ENCODE measurements at places on chromosomes 6 and 20. TPM values are rescaled to one million over a fixed set of nuclear protein-coding genes. Genes with fewer than 3 reads are reported as not detected.
A peak's percentile ranks its signal among the peaks of the same experiment; 100 is the strongest.

DNA sequence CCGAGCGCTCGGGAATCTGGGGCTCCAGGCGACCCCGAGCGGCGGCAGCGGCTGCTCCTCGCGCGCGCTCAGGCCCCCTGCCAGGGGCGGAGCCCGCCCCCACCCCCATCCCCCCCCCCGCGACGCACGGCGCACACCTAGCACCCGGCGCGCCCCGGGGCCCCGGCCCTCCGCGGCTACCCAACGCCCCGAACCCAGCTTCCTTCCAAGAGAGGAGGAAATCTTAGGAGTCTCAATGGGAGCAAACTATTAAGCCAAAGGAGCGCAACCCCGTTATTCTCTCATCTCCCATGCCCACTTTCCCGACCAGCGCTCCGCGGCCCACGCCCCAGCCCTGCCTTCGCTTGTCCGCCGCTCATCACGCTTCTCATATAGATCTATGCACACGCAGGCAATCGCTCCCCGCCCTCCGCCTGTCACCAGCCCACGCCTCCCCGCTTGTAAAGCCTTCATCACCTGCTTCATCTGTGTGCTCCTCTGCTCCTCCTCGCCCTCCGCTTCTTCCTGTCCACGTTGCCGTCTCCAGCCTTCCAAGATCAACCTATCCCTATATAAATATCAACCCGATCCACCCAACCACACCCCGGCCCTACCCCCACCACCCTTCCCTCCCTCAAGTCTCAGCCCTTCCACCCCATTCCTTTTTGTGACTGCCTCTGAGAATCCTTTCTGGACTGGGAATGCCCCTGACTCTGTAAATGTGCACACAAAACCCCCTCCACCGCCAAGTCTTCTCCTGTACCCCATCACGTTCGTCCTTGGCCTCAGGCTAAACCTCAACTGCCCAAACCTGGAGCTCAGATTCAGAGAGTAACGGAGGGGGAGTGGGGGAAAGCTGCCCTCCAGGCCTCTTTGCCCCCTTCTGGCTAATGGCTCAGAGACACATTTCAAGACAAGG lies at the start of gene DLK2:
DLK2 (minus strand) TSS at position 18 of the 898 bp plus-strand sequence. CDS start 723 bp downstream, outside the sequence.
- no peaks in the 10 kb centered on the region for H3K36me3 ChIP-seq
- no peak within 1 kb of the TSS for H3K27ac ChIP-seq
- peaks cover 8% of the 10 kb centered on the region for H3K27me3 ChIP-seq
- H3K4me3 ChIP-seq: peak within 1 kb of the TSS; percentile 46

- no peaks in the 10 kb centered on the region for H3K27me3 ChIP-seq
- no peaks in the 10 kb centered on the region for H3K4me1 ChIP-seq
- no peak overlapping the region for H3K4me3 ChIP-seq
- no peaks in the 10 kb centered on the region for H3K36me3 ChIP-seq
Measured at GRCh38 chr20:39057911-39058310, 95.8 kb downstream of the DHX35 start.

Gene TEAD3
- total RNA-seq: 19.2 TPM

Gene FHL5
- total RNA-seq: 15.0 TPM

- H3K27ac ChIP-seq: no peak overlapping the region
- no peak for DNase-seq
Measured at GRCh38 chr20:51517839-51518238, 24.7 kb downstream of the NFATC2 start.

DNA sequence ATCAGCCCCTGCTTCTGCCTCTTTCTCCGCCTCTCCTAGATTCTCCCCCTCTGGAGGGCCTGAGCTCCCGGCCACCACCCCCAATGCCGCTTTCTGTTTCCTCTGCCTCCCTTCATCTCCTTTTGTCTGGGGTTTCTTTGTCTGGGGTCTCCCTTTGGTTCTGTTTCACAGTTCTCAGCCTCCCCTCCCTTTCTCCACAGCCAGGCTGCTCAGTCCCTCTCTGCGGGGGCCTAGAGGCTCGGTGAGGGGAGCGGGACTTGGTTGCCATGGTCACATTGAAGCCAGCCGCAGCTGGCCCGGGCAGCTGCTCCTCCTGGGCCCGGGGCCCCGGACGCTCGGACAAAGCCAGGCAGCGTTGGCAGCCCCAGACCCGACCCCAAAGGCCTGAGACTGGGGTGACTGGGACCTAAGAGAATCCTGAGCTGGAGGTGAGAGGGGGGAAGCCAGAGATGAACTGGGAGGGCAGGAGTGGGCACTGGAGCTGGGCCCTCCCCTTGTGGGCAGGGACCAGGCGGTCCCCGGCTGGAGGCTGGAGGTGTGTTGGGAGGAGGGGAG lies 3.5 kb upstream of the DDR1 start:
- no peak overlapping the region for H3K27ac ChIP-seq
- no peaks in the 10 kb centered on the region for H3K36me3 ChIP-seq
- H3K27me3 ChIP-seq: no peaks in the 10 kb centered on the region
- peaks cover 40% of the 10 kb centered on the region for H3K4me1 ChIP-seq
- peak; percentile 74 for DNase-seq

Gene CLVS2
- total RNA-seq: 0.20 TPM

Gene FRS3
- total RNA-seq: 11.2 TPM

Gene SULF2
- total RNA-seq: 42.4 TPM

Gene TRIM31
- not detected for total RNA-seq

- peaks cover 28% of the 10 kb centered on the region for H3K4me1 ChIP-seq
- no peak overlapping the region for H3K27ac ChIP-seq
- DNase-seq: no peak
- H3K36me3 ChIP-seq: no peaks in the 10 kb centered on the region
- H3K4me3 ChIP-seq: no peak overlapping the region
- no peaks in the 10 kb centered on the region for H3K27me3 ChIP-seq
Measured at GRCh38 chr20:10631126-10631525, 42.7 kb downstream of the JAG1 start.

Gene STX11
- 45.4 TPM for total RNA-seq

Gene HS3ST5
- not detected for total RNA-seq

DNA sequence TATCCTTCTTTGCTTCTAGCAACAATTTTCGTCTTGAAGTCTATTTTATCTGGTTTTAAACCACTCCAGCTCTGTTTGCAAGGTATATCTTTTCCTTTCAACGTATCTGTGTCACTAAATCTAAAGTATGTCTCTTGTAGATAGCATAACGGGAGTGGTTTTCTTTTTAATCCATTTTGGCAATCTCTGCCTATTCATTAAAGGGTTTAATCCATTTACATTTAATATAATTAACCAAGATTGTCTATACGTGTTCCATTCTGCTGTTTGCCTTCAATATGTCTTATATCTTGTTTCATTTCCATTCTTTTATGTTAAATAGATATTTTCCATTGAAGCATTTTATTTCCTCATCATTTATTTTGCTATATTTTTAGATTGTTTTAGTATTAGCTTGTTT lies 587.9 kb downstream of the C6orf118 start:
- H3K4me3 ChIP-seq: no peak overlapping the region
- H3K36me3 ChIP-seq: no peaks in the 10 kb centered on the region
- H3K27ac ChIP-seq: no peak overlapping the region
- no peaks in the 10 kb centered on the region for H3K27me3 ChIP-seq
- no peak for DNase-seq

DNA sequence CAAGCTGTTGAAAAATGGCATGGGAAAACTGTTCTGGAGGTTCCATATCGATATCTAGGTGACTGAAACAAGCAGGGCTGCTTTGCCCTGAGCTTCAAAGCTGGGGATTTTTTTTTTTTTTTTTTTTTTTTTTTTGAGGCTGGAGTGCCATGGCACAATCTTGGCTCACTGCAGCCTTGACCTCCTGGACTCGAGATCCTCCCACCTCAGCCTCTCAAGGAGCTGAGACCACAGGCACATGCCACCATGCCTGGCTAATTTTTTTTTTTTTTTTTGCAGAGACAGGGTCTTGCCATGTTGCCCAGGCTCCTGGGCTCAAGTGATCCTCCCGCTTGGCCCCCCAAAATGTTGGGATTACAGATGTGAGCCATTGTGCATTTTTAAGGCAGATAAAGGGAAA lies 11.0 kb downstream of the ERGIC3 start:
- H3K4me1 ChIP-seq: no peaks in the 10 kb centered on the region
- no peak for DNase-seq
- no peak overlapping the region for H3K27ac ChIP-seq
- peaks cover 8% of the 10 kb centered on the region for H3K36me3 ChIP-seq
- H3K4me3 ChIP-seq: no peak overlapping the region

Gene EGFL8
- total RNA-seq: 10.5 TPM

GRCh38 chr6:8335381-8335780 lies 100.0 kb downstream of the SLC35B3 start:
- H3K4me1 ChIP-seq: no peaks in the 10 kb centered on the region
- DNase-seq: peak; percentile 37
- H3K4me3 ChIP-seq: no peak overlapping the region
- H3K36me3 ChIP-seq: no peaks in the 10 kb centered on the region

GRCh38 chr20:39248171-39248861 lies 286.2 kb downstream of the DHX35 start:
- H3K36me3 ChIP-seq: no peaks in the 10 kb centered on the region
- no peak overlapping the region for H3K27ac ChIP-seq
- H3K27me3 ChIP-seq: no peaks in the 10 kb centered on the region
- no peak overlapping the region for H3K4me3 ChIP-seq
- no peaks in the 10 kb centered on the region for H3K4me1 ChIP-seq

DNA sequence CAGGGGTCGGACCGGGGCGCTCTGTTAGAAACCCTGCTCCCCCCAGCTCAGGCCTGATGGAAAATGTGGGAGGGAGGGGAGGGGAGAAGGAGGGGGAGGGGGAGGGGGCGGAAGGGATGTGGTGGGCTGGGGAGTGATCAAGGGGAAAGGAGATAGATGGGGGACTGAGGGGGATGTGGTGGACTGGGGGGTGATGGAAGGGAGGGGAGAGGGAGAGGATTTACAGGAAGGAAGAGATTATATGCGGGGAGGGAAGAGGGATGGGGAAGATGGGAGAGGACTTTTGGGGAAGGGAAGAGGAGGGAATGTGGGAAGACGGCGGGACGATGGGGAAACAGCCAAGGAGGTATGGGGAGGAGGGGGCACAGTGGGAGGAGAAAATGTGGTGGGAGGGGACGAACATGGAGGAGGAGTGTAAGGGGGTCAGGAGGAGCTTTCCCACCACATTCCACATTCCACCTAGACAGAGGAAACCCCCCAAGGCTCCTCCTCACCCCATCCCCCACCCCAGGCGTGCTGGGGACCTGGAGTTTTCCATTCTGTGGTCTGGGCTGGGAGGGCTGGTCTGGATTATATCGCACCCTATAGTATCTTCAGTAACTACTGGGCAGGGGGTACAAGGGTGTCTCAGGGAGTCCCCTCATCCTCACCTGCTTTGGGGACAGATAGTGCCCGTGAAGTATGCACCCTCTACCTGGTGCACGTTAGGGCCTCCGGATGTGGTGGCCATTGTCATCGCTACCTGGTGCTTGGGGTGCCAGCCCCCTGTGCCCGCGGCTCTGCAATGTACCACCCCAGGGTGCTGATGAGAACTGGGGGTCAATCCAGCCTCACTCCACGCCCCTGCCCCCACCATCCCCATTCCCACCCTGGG lies 578 bp upstream of the PTGIS start:
- H3K36me3 ChIP-seq: no peaks in the 10 kb centered on the region
- peak; percentile 67 for DNase-seq
- H3K4me3 ChIP-seq: no peak overlapping the region
- H3K27me3 ChIP-seq: no peaks in the 10 kb centered on the region

- no peak overlapping the region for H3K4me3 ChIP-seq
- no peaks in the 10 kb centered on the region for H3K4me1 ChIP-seq
- H3K27me3 ChIP-seq: no peaks in the 10 kb centered on the region
- no peak for DNase-seq
Measured at GRCh38 chr20:60904730-60905129, 347.3 kb upstream of the CDH4 start.

- H3K4me1 ChIP-seq: peaks cover 19% of the 10 kb centered on the region
- H3K27ac ChIP-seq: no peak overlapping the region
- no peaks in the 10 kb centered on the region for H3K36me3 ChIP-seq
- no peak overlapping the region for H3K4me3 ChIP-seq
- H3K27me3 ChIP-seq: no peaks in the 10 kb centered on the region
Measured at GRCh38 chr20:17878912-17879602, 89.5 kb downstream of the SNX5 start.

GRCh38 chr6:25601800-25602673 lies 50.0 kb upstream of the SCGN start:
- H3K27me3 ChIP-seq: no peaks in the 10 kb centered on the region
- no peaks in the 10 kb centered on the region for H3K4me1 ChIP-seq
- peak; percentile 79 for DNase-seq
- peaks cover 2% of the 10 kb centered on the region for H3K36me3 ChIP-seq
- H3K27ac ChIP-seq: no peak overlapping the region

GRCh38 chr20:61126369-61127195 lies 125.5 kb upstream of the CDH4 start:
- no peak for DNase-seq
- no peaks in the 10 kb centered on the region for H3K36me3 ChIP-seq
- H3K27ac ChIP-seq: no peak overlapping the region
- H3K4me3 ChIP-seq: no peak overlapping the region
- H3K27me3 ChIP-seq: no peaks in the 10 kb centered on the region

Gene GDAP1L1
- not detected for total RNA-seq

- H3K36me3 ChIP-seq: no peaks in the 10 kb centered on the region
- no peaks in the 10 kb centered on the region for H3K27me3 ChIP-seq
- DNase-seq: no peak
- no peak overlapping the region for H3K4me3 ChIP-seq
Measured at GRCh38 chr20:45181639-45182038, 6.9 kb downstream of the PI3 start.

Gene CCN6
- not detected for total RNA-seq

GRCh38 chr20:47343007-47343472 lies 13.5 kb downstream of the ZMYND8 start:
- peaks cover 13% of the 10 kb centered on the region for H3K36me3 ChIP-seq
- H3K27me3 ChIP-seq: no peaks in the 10 kb centered on the region
- no peak overlapping the region for H3K4me3 ChIP-seq
- no peaks in the 10 kb centered on the region for H3K4me1 ChIP-seq
- H3K27ac ChIP-seq: no peak overlapping the region

- DNase-seq: no peak
- H3K4me1 ChIP-seq: peaks cover 8% of the 10 kb centered on the region
- peak overlapping the region; percentile 94 for H3K27ac ChIP-seq
- no peaks in the 10 kb centered on the region for H3K36me3 ChIP-seq
- H3K27me3 ChIP-seq: no peaks in the 10 kb centered on the region
Measured at GRCh38 chr6:16802071-16802470, 40.8 kb upstream of the ATXN1 start.

DNA sequence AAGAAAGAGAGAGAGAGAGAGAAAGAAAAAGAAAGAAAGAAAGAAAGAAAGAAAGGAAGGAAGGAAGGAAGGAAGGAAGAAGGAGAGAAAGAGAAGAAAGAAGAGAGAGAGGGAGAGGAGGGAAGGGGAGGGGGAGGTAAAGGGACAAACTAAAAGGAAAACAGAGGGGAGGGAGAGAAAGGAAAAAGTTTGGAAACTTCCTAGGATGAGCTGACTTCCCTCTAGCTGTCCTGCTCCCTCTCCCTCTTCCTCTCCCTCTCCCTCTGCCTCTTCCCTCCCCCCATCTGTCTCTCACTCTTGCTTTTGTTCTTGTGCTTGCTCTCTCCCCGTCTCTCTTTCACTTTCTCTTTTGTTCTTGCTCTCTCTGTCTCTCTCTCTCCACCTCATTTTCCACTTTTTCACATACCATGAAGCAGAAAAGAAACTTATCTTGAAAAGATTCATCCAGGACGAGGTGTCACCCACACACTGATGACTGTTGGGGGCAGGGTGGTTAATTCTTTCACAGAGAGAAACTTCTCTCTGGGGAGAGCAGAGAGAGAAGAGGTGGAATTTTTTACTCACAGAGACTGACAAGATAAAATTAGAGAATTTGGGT lies 56.4 kb upstream of the DUSP22 start:
- no peak overlapping the region for H3K4me3 ChIP-seq
- H3K27ac ChIP-seq: no peak overlapping the region
- DNase-seq: peak; percentile 76

GRCh38 chr20:3405139-3405538 lies 2.3 kb downstream of the DNAAF9 start:
- peak; percentile 37 for DNase-seq
- no peak overlapping the region for H3K4me3 ChIP-seq
- no peaks in the 10 kb centered on the region for H3K27me3 ChIP-seq
- H3K4me1 ChIP-seq: peaks cover 7% of the 10 kb centered on the region
- H3K36me3 ChIP-seq: no peaks in the 10 kb centered on the region

All from lung (tissue), 17 donors.